ENCODE measurements at places on chromosomes 6 and 20.

GRCh38 chr6:16585805-16586204, 175.5 kb downstream of the ATXN1 start:
- DNase-seq, result no peak

GRCh38 chr6:29146179-29146578, 24.5 kb upstream of the OR2J2 start:
- no peak for DNase-seq

- no peak for DNase-seq
Measured at GRCh38 chr20:50368813-50369224, 141.4 kb upstream of the PTPN1 start.

GRCh38 chr6:75892384-75892783, 143.3 kb downstream of the MYO6 start:
- no peak for DNase-seq

GRCh38 chr6:8556370-8557013, 121.1 kb upstream of the SLC35B3 start:
- DNase-seq, result peak; percentile 94

DNA sequence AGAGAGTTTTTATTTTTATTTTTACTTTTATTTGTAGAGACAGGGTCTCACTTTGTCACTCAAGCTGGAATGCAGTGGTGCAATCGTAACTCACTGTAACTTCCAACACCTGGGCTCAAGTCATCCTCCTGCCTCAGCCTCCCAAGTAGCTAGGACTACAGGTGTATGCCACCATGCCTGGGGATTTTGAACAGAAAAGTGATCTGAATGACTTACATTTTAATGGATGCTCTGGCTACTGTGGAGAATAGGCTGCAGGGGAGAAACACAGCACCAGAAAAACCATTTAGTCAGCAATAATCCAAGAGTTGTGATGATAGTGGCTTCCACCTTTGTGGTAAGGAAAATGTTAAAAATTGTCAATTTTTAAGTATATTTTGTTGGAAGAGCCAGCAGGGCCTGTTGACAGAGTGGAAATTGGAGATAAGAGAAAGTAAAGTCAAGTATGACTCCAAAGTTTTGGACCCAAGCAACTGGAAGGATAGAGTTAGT, 106.0 kb upstream of the LOC128125822 start:
- DNase-seq, result no peak

- no peak for DNase-seq
Measured at GRCh38 chr6:82915666-82916065, 150.0 kb downstream of the UBE3D start.

- no peak for DNase-seq
Measured at GRCh38 chr6:14738933-14739332, 506.9 kb upstream of the JARID2 start.

DNA sequence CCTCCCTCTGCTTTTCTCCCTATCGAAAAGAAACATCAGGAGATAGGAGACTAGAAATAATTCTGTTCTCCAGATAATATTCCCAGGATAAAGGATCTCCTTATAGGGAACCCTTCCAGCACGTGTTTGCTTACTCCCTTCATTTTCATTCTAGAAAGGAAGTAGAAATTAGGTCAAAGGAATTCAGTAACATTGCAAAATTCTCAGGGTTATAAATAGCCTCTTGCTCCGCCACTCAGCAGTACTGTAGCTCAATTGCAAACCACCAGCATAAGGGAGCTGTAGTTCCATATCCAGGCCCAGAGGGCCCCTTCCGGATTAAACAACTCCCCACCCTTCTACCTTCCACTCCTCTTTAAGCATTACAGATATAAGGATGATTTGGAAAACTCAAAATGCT, 6.2 kb downstream of the ELMO2 start:
- DNase-seq, result no peak

- no peak for DNase-seq
Measured at GRCh38 chr6:56860475-56860874, 94.4 kb upstream of the BEND6 start.
